ENCODE measurements at places on chromosomes 1 and 21. TPM values are rescaled to one million over a fixed set of nuclear protein-coding genes. Genes with fewer than 3 reads are reported as not detected.

The VPS45 gene
- 20.2 TPM for total RNA-seq

The NT5C1A gene
- total RNA-seq = not detected

The CD34 gene
- 6.1 TPM for total RNA-seq

The UBASH3A gene
- not detected for total RNA-seq

The PDC gene
- total RNA-seq = 0.31 TPM

The TIE1 gene
- total RNA-seq = 3.3 TPM

The AIM2 gene
- not detected for total RNA-seq

The FHL3 gene
- total RNA-seq = 26.2 TPM

The TEX38 gene
- total RNA-seq = not detected

The CZIB gene
- total RNA-seq = 60.5 TPM

The AZIN2 gene
- 1.2 TPM for total RNA-seq

The TMEM52 gene
- total RNA-seq = not detected

The IVL gene
- not detected for total RNA-seq

The FMO4 gene
- total RNA-seq = 8.2 TPM

The GART gene
- 63.1 TPM for total RNA-seq

The NBPF10 gene
- 1.9 TPM for total RNA-seq

The EPHA10 gene
- total RNA-seq = not detected

The NBPF4 gene
- total RNA-seq = not detected

The LY9 gene
- not detected for total RNA-seq

The GJB3 gene
- total RNA-seq = not detected

The UQCRHL gene
- 1.3 TPM for total RNA-seq

The LCE1F gene
- total RNA-seq = not detected

The S1PR1 gene
- total RNA-seq = 2.7 TPM

The CFH gene
- total RNA-seq = 373 TPM

The ESRRG gene
- not detected for total RNA-seq

The NCMAP gene
- not detected for total RNA-seq

The PGLYRP4 gene
- total RNA-seq = not detected

The CD48 gene
- total RNA-seq = not detected

The NPR1 gene
- 17.4 TPM for total RNA-seq

The GBP7 gene
- total RNA-seq = not detected

The TCP10L gene
- total RNA-seq = not detected

The FCGR3A gene
- total RNA-seq = not detected

The SAMD11 gene
- total RNA-seq = 12.5 TPM

The ATP6V1G3 gene
- total RNA-seq = not detected

The RGS13 gene
- total RNA-seq = not detected

The S100A8 gene
- not detected for total RNA-seq

The LCE6A gene
- total RNA-seq = not detected
